HS-5 (cell line): ENCODE measurements at places on chromosomes 3 and 15.

DNA sequence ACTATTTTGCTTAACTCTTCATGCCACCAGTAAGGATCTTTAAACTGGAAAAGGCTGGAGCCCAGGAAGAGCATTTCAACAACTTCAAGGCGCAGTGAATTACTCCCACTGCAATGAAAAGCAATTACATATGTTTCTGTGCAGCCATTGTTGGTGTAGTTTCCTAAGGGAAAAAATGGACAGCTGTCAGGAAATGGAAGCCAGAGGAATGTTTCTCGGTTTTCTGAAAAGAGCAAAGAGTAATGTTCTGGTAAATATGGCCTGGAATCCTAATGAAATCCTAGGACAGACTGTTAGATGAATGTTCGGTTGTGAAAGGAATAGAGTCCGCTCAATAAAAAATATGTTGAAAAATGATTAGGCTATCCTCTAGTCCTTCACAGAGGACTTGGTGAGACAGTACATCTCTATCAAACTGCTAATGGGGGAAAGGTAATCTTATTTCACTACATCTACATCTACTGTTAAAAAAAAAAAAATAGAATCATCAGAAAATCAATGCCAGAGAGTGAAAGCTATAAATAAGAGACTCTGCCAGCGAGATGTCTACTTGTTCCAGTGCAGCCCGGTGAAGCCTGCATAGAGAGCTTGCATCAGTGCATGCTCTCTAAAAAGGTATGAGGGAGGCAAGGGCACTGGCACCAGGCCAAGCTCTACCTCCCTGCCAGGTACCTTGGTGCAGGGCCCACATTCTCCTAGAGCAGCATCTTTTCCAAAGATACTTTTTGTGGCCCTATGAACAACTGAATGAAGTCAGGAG is 68.2 kb upstream of the TJP1 start:
- DNase-seq: no peak

DNA sequence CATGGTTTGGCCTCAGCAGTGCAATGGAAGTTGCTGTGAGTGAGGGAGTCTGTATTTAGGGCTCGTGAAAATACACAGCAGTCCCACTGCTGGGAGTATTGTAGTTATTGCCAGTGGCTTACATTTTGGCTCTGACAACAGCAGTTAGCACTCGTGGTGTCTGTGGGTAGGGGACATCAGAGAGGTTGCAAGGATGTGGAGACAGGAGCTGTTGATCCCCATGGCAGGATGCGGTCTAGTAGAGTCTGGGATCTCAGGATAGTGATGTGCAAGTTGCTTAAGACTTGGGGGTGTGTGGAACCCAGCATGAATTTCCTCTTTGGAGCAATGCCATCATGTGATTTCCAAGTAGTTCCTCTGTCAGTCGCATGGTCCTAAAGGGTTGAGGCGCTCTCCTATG is 59.9 kb downstream of the GALK2 start:
- no peak for DNase-seq

- no peak for DNase-seq
Measured at GRCh38 chr3:59990915-59991314, 941.1 kb upstream of the CFAP20DC start.

DNA sequence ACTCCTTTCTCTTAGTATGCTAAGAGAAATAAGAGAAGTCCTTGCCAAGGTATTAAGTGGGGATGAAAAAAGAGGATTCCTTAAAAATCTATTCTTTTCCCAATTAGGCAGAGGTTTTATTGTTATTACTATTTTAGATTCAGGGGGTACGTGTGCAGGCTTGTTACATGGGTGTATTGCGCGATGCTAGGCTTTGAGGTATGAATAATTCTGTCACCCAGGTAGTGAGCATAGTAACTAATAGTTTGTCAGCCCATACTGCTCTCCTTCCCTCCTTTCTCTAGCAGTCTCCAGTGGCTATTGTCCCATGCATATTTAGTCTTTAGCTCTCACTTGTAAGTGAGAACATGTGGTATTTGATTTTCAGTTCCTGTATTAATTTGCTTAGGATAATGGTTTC is 83.9 kb downstream of the LEKR1 start:
- no peak for DNase-seq
